ENCODE measurements at places on chromosomes 7 and 10. TPM values are rescaled to one million over a fixed set of nuclear protein-coding genes. Genes with fewer than 3 reads are reported as not detected.

Gene PTPRE
- total RNA-seq: 19.8 TPM

Gene GHRHR
- total RNA-seq: not detected

Gene HMX2
- total RNA-seq: not detected

Gene ZNF239
- 25.9 TPM for total RNA-seq

Gene MOSPD3
- total RNA-seq: 12.2 TPM

Gene MAGI2
- total RNA-seq: 244 TPM

Measured in occipital lobe (tissue), 3 donors.